Ecto neural progenitor cell (in vitro differentiated cells): ENCODE measurements at places on chromosomes 5 and 9.

- no peak for DNase-seq
Measured at GRCh38 chr5:6803981-6804550, 90.8 kb downstream of the TENT4A start.

- DNase-seq = peak; percentile 17
Measured at GRCh38 chr9:113947941-113948340, 71.8 kb downstream of the ZNF618 start.

GRCh38 chr5:68054638-68055037 lies 160.9 kb upstream of the PIK3R1 start:
- no peak for DNase-seq

- no peak for DNase-seq
Measured at GRCh38 chr5:55731848-55732247, 6.0 kb upstream of the DDX4 start.

- DNase-seq = no peak
Measured at GRCh38 chr9:82781921-82782392, 281.0 kb downstream of the RASEF start.

DNA sequence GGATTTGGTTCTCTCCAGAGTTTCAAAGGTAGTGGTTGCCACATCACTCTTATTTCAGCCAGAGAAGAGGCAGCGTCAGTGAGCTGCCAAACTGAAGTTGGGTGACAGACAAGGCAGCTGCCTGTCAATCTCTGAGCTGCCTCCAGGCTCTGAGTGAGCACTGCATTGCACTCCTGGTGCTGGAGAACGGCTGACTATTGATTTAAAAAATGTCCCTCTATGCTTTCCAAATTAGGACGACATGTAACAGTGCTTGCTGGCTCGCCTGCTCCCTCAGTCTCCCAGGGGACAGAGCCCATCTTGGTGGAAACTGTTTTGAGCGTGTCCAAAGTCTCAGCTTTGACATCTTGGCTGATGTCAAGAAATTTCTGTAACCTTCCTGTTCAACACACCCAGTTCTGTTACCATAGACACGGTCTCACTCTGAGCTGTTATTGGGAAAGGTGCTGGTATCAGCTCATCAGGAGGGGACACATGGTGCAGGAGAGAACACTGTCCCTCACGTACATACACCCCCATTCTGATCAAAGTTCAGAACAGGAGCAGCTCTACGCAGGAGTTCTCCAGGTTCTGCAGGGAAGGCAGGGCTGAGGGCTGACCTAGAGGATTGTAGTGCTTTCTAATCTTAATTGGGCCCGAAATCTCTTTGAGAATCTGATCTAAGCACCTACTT lies 15.7 kb downstream of the PCDH12 start:
- no peak for DNase-seq

- no peak for DNase-seq
Measured at GRCh38 chr9:124284940-124285441, 27.2 kb downstream of the NEK6 start.

DNA sequence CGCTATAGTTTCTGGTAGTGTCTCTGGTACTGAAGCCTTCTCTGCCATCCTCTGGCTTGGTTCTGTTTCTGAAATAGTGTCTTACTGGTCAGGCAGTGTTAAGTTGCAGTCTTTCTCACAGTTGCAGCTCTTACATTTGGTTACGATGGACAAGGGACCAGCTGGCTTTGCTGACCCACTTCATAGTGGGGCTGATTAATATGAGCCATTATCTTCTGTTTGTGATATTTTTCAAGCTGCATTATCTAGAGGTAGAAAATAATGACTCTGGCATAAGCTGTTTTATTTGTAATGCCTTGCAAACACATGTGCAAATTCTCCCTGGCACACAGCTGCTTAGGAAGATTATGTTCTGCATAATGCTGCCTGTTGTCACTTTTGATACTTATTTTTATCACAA lies 199.1 kb downstream of the KDM4C start:
- DNase-seq = no peak

- no peak for DNase-seq
Measured at GRCh38 chr5:11212706-11213105, 451.7 kb upstream of the DAP start.

DNA sequence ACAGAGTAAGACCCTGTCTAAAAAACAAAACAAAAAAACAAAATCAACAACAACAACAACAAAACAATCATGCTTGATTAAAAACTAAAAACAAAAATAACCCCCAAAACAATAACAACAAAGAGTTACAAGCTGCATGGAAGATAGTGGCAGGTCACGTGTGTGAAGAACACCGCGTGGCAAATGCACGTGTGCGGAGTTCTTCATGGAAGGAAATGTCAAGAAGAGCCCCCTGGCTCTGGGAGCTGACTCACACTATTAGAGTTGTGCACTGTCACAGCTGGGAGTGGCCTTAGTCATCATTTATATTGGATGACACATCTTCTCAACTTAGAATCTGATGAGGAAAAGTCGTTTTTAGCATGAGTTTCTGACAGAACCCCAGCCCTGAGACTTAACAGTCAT lies 110.5 kb downstream of the JMY start:
- DNase-seq = no peak

DNA sequence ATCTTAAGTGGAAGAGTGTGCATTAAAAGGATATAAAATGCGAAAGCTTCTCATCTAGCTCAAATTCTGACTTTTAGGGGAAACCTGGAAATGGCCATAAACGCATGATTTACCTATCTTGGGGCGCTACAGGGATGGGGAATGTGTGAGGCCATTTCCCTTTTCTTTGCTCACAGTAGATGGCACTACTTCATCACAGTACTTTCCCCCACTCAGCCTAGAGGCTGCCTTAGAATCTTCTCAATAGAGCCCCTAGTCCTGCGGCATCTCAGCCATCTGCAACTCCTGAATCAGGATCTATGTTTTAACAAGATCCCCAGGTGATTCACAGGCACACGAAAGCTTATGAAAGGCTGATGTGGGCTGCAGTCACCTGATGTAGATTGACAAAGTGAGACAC lies 110.8 kb downstream of the LHFPL2 start:
- no peak for DNase-seq

DNA sequence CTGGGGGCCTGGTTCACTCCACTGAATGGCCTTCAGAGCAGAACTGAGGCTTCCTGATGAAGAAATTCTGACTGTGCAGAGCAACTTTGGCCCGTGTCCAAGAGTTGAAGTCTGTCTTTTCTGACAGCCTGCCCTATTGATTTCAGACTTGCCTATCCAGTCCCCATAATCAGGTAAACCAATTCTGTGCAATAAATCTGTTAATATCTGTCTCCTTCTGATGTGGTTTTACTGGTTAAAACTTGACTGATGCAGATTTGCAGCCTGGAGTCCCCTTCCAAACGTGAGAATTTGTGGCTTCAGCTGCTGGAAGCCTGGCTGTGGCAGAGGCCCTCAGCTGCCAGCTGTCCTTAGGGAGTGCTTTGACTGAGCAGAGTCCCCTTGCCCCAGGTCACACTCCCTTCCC lies 283.9 kb upstream of the ANKRD55 start:
- no peak for DNase-seq

GRCh38 chr5:171625646-171626045 lies 160.0 kb upstream of the SMIM23 start:
- DNase-seq = no peak

DNA sequence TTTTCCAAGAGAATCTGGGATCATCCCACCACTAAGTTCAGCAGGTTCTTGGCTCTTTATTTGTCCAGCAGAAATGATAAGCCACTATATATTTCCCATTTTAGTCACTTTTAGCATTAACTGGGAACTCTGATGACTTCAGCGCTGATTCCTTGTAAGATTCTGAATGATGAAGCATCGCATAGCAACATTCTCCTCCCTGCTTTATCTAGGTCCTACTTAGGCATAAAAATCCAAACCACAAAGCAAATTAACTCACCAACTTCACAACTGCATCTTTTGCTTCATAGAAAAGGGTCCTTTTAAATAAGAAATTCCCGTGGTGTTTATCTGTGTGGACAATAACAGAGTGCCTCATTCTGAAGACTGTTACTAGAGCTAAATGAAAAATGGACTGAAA lies 203.9 kb downstream of the SAXO1 start:
- DNase-seq = no peak

DNA sequence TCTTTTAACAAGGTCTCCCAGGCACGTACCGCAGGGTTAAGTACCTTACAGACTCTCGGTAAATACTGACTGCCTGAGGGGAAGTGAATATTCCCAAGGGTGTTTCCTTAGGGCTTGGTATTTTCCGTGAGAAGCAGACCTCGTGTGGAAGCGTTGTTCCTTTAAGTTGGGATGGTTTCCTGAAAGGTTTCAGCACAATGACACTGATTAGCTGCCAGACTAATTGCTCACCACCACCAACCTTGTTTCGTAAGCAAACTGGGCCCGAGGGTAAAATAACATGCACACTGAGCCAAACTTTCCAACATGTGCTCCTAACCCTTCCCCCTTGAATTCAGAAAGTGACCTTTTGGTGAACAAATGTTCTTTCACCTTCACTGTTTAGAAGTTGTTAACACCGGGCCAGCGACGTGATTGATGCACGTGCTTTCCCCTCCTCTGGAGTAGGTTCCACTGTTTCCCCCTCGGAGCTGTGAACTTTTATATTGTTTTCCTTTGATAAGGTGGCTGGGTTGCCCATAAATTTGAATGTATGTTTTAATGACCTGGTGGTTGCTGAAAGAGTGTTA lies 128.1 kb upstream of the RPS23 start:
- no peak for DNase-seq

- DNase-seq = no peak
Measured at GRCh38 chr9:92122061-92122460, 6.8 kb upstream of the SPTLC1 start.

- DNase-seq = peak; percentile 79
Measured at GRCh38 chr5:74865804-74866595, at the start of gene FAM169A. TSS of gene FAM169A (minus strand) at chr5:74866387. CDS start at chr5:74841676, 24,711 bp downstream.

GRCh38 chr9:125387861-125388524 lies 126.4 kb downstream of the GAPVD1 start:
- no peak for DNase-seq

DNA sequence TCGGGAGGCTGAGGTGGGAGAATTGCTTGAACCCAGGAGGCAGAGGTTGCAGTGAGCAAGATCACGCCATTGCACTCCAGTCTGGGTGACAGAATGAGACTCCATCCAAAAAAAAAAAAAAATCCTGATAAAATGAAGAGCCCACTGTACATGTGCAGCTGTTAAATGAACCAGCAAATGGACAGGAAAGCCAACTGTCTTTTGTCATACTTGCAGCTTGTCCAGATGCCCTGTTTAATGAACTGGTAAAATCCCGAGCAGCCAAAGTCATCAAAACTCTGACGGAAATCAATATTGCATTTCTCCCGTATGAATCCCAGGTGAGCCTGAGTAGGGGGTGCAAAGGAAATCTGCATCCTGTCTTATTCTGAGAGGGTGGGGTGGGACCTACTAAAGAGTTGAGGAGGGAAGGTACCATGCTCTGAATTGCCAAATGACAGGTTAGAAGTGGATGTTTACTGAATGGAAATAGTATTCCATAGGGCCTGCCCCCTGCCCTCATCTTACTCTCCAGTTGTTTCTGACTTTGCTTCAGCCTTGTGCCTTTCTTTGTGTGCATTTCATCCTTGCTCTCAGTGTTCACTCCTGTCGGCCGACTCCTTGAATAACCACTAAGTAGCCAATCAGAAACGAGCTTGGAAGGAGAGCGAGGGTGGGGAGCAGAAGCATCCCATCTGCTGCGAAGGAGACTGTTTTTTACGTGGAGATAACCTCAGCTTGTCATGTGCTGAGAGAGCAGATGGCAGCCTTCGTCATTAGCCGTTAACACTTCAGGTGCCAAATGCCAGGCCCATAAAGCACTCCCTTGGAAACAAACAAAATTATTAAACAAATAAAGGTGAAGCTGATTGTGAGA lies 45.7 kb upstream of the CFAP157 start:
- no peak for DNase-seq

DNA sequence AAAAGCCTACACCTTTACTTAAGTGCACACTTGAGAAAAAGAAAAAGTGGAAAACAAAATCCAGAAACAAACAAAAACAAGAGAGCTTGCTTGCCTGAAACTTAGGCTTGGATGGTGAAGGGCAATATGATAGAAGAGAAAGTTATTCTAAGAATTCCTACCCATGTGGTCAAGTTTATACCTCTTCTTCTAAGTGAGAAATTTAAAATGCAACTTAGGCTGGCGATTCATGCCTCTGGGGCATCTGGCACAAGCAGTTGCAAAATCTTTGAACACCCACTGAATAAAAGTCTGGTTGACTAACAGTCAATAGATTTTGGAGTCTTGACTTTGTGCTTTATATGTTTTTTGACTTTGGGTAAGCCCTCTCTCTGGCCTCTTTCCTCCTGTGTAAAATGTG lies 239.6 kb downstream of the KDM4C start:
- DNase-seq = no peak

- DNase-seq = no peak
Measured at GRCh38 chr9:11928871-11929321, 764.3 kb upstream of the TYRP1 start.

DNA sequence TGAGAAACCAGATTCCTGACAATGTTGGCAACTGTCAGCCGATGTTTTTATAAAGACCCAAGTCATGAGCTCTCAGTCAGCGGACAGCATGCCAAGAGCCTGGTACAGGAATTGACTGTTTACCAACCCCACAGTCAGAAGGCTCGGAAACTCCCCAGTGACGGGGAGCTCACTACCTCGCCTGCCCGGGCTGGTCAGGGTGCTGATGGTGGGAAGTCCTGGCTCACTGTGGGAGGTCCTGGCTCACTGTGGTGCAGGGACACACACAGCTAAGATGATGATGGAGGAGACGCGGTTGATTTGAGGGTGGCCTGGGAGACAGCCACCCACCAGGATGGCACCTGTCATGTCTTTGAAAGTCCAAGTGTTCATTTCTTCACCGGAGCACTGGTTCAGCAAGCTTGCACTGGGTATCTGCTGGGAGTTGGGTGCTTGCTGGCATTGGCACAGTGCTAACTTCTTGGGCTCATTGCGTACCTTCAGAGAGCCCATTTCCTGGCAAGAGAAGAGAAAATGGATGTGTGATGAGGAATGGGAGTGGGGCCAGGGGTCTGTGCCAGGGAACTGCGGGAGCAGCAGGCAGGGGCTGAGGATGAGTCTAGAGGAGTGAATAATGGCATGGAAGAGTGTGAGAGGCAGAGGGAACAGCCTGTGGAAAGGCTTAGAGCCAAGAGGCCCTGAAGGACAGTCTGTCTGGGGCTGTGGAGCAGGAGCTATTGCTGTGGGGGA lies 15.3 kb downstream of the ASS1 start:
- no peak for DNase-seq

DNA sequence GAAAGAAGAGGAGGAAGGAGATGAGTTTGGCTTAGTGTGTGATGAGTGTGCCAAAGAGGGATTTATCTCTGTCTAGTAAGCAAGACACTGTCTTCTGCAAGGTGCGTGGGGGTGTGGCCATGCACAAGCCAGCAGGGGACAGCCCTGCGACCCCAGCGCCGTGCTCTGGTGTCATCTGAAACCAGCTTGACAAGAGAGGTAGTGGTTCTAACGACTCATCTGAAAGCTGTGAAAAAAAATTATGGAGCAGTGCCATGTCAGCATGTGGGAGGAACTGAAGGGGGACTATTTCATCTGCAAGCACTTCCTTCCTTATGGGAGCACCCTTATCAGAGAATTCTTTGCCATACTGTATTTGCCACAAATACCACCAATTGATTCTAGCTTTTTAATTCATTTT lies 398.6 kb downstream of the PSAT1 start:
- DNase-seq = no peak

GRCh38 chr9:124133727-124134126 lies 122.2 kb downstream of the LHX2 start:
- no peak for DNase-seq
